ENCODE measurements at places on chromosomes 12 and 14.
A peak's percentile ranks its signal among the peaks of the same experiment; 100 is the strongest.

- no peak for DNase-seq
These were observed 16.8 kb upstream of the ANKRD33 start for GRCh38 chr12:51871126-51871525.

DNA sequence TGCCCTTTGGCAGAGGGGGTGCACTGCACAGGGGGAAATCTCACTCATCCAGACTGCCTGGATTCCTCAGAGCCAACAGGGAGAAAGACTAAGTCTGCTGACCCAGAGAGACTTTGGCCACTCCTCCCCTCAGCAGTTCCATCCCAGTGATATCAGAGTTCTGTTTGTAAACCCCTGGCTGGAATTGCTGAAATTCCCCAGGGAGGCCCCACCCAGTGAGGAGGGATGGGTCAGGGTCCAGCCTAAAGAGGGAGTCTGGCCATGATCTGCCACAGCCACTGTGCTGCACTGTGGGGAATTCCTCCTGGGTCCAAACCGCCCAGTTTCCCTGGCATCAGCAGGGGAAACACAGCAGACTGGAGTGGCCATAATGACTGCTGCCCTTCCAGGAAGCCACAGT, 54.9 kb upstream of the USP15 start:
- DNase-seq: no peak

DNA sequence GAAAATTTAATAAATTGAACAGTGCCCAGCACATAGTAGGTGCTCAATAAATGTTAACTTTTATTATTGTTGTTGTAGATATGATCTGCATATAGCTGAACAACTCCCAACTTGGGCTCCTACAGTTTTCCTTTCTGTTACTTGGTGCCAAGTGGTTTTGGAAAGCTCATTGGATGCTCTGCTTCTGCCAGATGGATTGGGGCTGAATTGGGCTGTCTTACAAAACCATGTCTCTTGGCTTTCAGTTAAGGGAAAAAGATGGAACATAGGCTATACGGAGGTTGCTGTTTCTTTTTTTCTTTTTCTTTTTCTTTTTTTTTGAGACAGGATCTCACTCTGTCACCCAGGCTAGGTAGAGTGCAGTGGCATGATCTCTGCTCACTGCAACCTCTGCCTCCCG, 140.7 kb upstream of the PWP1 start:
- DNase-seq: no peak

DNA sequence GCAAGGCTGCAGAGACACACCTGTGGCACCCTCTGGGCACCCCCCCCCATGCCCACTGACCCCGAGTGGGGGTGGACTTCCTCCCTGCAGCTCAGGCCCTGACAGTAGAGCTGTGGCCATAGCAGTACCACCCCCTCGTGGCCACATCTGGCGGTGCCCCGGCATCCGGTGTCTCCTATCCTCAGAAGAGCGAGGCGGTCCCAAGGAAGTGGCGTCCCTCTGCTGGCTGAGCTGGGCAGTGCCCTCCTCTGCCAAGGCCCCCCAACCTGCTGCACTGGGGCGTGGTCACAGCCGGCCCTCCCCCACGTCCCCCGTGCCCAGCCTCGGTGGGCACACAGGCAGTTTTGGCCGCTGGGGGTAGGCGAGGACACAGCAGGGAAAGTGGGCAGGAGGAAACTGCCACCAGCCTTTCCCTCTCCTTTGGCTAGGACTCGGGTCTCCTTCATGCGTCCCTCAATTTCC, 6.0 kb upstream of the SLC6A12 start:
- DNase-seq: peak; percentile 64

- no peak for DNase-seq
These were observed 10.0 kb upstream of the LRTM2 start for GRCh38 chr12:1810201-1810930.

GRCh38 chr14:62429683-62430082, 615.6 kb downstream of the KCNH5 start:
- no peak for DNase-seq

DNA sequence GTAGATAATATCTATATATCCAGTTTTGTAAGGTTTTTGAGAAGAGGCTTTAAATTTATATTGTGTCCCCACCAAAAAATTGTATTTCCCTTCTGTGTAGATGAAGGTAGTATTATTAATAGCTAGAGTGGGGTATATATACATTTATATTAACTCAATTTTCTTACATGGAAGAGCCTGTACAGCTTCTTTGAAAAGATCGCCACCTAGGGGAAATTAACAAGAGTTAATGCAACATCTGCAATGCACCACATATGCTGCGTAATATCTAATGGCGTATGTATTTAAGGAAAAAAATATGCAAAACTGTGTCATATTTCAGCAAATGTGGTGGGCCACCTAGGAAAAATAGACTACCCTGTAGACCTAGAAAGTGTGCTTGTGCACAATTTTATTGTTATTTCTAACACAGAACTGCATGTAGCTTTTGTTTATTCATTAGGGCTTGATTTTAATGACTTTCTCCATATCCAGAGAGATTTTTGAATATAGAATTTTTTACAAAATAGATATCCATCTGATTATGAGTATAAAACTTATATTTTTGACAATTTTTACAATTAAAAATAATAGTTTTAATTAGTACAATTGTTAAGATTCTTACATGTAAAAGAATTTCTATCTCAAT, 14.0 kb downstream of the CCER1 start:
- peak; percentile 50 for DNase-seq

- peak; percentile 11 for DNase-seq
These were observed 290.9 kb downstream of the BTG1 start for GRCh38 chr12:91854725-91855124.

- DNase-seq: no peak
These were observed 35.9 kb downstream of the PDZRN4 start for GRCh38 chr12:41224066-41224465.

DNA sequence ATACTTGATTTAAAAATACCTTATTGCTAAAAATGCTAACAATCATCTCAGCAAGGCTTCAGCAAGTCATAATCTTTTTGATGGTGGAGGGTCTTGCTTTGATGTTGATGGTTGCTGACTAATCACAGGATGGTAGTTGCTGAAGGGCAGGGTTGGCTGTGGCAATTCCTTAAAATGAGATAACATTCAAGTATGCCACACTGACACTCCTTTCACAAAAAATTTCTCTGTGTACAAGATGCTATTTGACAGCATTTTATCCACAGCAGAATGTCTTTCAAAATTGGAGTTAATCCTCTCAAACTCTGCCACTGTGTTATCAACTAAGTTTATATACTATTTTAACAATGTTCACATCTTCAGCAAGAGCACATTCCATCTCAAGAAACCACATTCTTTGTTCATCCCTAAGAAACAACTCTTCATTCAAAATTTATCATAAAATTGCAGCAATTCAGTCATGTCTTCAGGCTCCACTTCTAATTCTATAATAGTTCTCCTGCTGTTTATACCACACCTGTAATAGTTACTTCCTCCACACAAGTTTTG, 16.1 kb downstream of the SCAF11 start:
- DNase-seq: no peak

DNA sequence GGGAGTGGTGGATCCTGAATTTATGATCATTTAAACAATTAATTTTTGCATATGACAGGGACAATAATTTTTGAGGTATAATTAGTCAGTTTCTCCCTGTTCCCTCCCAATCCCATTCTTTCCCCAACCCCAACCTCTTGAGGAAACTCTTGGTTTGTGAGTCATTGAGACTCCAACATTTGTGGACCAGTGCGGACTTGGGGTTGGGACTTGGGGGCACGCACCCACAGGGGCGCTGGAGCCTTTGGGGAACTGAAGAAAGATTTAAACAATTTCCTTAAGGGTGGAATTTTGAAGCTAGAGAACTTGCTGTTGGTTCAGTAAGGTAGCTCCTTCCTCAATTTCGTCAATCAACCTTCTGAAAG, 17.4 kb upstream of the PTGR2 start:
- no peak for DNase-seq

GRCh38 chr12:99024191-99024590, 379.1 kb downstream of the APAF1 start:
- no peak for DNase-seq

DNA sequence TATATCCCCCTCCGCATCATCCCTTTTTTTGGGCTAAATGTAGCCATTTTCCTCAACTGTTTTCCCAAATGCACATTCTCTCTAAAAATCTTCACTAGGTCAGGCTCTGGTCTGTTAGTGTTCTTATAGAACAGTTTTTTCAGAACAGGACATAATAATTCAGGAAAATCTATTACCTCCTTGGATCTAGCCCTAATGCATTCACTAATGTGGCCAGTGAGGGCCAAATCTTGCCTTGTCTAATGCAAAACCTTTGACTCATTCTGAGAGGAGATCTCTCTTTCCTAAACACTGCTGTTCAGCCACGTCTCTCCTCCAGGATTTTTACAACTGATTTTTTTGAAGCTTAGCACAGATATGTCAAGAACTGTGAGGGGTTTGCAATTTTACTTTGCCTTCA, 15.5 kb downstream of the C14orf132 start:
- DNase-seq: no peak

- DNase-seq: no peak
These were observed 105.2 kb downstream of the MED13L start for GRCh38 chr12:116172224-116172849.

DNA sequence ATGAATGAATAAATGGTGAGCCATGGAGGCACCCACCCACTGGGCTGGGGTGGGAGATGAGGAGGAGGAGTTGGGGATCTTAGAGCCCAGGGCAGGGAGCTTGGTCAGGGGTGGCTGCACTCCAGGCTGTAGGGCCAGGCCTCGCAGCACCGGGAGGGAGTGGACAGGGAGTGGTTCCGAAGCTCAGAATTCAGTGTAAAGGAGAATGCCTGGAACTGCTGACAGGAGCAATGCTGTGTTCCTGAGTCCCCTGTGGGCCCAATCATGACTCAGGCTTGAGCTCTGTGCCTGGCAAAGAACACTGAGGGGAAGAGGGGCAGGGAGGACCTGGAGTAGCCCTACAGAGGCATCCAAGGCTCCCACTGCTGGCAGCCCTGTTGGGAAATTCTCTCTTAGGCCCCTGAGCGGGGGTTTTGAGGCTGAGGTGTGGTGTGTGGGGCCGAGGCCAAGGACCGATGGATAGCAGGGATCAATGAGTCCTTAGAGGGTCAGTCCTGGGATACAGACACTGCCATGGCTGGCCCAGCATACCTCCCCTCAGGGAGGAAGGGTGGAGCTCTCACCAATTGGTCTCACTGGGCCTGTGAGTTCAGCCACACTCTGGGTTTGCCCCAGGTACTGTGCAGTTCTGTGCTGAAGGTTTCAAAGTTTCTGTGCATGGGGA, 9.5 kb upstream of the RABGGTA start:
- no peak for DNase-seq

DNA sequence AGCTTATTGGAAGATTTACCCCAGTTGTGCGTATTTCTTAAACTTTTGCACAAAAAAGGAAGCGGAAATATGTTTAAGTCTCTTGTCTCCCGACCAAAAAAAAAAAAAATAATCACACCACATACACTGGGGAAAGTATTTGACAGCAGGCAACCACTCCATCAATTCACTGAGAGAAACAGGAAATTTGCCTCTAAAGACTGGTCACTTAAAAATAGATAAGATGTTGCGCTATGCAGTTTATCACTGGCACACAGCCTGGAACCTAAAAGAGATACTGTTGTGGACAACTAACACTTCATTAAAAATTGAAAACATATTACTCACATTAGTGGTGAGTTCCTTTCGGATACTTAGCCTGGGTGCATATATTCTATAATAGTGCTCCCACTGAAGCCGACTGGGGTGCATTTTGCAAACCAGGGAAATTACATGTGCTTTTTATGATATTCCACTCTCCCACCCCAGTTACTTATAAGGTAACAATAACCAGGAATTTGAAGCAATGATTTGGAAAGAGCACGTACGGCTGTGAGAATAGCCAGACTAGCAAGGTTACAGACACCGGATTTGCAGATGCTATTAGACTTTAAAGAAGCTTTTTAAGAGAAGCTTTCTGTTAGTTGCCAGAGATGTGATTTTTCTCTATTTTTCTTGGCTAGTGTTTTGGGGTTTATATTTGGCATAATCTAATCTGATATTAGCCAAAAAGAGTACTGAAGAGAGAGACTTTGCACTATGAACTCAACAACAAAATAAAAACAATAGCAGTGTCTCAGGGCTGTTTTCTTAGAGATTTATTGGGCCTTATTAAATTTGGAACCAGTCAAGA, 311.5 kb downstream of the NOVA1 start:
- no peak for DNase-seq

- peak; percentile 91 for DNase-seq
These were observed at the start of gene LRP6 for GRCh38 chr12:12266873-12267741. LRP6 (minus strand) TSS chr12:12267044; CDS start chr12:12266735, 309 bp downstream.

- no peak for DNase-seq
These were observed 266.3 kb downstream of the AACS start for GRCh38 chr12:125331342-125332052.

DNA sequence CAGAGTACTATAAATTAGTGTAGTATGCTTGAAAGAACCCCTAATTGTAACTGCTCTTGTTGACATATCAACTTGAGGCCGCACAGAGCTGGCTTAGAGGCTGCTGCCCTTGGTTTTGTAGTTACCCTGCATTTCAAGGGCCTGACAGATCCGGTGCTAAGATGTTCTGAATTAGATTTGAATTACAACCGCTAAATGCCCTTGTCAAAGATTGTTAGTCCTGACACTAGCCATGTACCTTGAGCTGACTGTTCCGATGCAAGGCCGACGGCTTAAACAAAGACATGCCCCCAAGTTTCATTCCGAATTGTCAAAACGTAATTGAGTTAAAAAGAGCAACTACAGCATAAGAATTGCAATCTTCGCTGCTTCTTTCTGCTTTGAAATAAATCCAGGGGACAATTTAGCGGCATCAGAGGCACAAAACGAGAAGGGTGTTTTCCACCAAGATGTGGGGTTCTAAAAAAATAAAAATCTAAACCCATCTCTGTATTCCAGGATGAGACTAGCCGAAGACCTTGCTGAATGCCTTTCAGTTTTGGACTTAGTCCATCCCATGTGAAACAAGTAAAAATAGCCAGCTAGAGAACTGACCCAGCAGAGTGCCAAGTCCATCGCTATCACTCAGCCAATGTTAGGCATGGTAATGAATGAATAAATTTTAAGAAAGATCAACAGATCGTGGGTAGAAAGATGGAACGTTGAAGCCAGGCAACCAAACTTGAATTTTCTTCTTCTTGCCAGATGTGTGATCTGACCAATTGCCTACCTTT, 148.7 kb downstream of the DICER1 start:
- no peak for DNase-seq

DNA sequence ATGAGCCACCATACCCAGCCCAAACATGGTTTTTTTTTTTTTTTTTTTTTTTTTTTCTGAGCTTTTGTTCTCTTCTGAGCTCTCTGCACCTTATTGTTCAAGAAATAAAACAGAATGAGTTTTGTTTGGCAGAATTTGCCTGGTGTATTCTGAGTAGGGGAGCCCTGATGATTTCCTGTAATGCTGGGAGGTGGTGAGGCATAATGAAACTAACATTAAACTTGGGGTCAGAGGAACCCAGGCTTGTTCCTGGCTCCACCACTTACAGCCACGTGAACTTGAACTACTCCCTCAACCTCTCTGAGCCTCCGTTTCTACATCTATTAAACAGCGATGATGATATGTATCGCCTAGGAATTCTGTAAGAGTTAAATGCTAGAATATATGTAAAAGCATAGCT, 276.3 kb upstream of the CRY1 start:
- no peak for DNase-seq

GRCh38 chr12:105814283-105814682, 324.5 kb downstream of the NUAK1 start:
- no peak for DNase-seq

- DNase-seq: no peak
These were observed 56.0 kb downstream of the ELK3 start for GRCh38 chr12:96250119-96250685.

GRCh38 chr12:67193704-67194103, 75.5 kb upstream of the CAND1 start:
- DNase-seq: no peak

GRCh38 chr12:121741743-121742142, 29.2 kb downstream of the TMEM120B start:
- no peak for DNase-seq

All from HFFc6 (cell line).